ENCODE measurements at places on chromosomes 5 and 9.

- peak; percentile 58 for DNase-seq
Measured at GRCh38 chr5:147949711-147950573, 43.6 kb upstream of the C5orf46 start.

- DNase-seq, result no peak
Measured at GRCh38 chr5:68521776-68522175, 306.2 kb downstream of the PIK3R1 start.

DNA sequence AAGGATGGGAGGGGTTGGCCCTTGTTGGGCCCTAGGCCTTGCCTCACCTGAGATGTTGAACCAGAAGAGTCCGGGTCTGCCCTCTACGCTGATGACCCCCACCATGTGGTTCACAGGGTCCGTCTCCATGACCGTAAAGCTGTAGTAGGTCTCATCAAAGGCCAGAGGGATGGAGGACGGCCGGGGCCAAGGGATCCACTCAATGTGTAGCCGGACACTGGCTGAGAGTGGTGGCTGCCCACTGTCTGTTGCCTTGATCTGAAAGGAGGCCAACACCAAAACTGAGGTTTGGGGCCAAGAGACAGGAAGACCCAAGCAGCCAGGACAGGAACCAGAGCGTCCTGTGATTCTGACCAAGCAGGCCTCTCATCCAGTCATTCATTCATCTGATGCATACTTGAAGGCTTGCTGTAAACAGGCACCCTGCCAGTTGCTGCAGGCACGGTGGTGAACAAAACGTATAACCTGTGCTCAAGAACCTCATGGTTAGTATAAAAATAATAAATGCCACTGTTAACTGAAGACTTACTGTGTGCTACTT is 37.9 kb downstream of the FAT2 start:
- DNase-seq, result no peak

DNA sequence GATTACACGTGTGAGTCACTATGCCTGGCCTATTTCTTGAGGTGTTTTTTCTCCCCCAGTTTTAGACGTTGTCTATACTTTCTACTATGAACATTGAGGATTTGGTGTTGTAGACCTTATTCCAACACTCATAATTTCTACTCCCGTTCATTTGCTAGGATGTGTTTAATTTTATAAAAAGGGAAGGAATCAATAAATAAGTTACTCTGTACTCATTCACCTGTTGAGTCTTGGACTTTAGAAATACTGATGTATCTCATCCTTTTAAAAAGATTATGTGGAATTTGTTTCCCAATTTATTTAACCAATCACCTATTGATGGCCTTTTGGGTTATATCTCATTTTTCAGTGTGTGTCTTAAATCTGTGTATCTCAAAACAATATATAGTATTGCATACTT is 3.2 kb downstream of the CDK7 start:
- no peak for DNase-seq

- DNase-seq, result no peak
Measured at GRCh38 chr9:34158362-34158869, 20.4 kb upstream of the UBAP1 start.

GRCh38 chr9:69455311-69455710 is 130.3 kb downstream of the ENTREP1 start:
- no peak for DNase-seq

DNA sequence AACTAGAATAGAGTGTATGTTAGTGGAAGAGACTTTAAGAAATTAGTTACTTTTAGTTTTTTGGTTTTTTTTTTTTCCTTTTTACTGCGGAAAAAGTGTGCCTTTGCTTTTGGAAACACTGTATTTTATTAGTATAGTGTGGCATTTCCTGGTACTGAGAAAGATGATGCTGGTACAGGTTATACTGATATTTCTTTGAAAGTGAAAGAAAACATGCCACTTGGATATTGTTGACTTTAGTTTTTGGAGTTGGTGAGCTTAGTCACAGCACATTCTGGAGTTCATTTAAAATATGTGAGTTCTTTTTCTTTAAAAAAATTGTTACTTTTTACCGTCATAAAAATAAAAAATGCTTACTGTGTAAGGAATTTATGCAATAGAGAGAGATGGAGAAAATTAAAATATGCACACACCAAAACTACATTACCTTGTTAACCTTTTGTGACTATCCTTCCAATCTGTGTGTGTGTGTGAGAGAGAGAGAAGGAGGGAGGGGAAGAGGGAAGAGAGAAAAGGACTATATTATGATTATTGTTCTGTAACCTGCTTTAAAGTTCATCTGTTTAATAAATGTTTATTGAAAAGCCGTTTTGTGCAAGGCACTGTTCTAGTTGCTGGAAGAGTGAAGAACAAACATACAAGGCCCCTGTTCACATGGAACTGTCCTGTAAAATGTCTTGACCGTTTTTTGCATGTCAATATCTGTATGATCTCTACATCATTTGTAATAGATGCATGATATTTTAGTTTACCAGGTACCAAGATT is 1.9 kb downstream of the UGCG start:
- no peak for DNase-seq

GRCh38 chr5:175743676-175744210 is 85.9 kb downstream of the HRH2 start:
- DNase-seq, result no peak

DNA sequence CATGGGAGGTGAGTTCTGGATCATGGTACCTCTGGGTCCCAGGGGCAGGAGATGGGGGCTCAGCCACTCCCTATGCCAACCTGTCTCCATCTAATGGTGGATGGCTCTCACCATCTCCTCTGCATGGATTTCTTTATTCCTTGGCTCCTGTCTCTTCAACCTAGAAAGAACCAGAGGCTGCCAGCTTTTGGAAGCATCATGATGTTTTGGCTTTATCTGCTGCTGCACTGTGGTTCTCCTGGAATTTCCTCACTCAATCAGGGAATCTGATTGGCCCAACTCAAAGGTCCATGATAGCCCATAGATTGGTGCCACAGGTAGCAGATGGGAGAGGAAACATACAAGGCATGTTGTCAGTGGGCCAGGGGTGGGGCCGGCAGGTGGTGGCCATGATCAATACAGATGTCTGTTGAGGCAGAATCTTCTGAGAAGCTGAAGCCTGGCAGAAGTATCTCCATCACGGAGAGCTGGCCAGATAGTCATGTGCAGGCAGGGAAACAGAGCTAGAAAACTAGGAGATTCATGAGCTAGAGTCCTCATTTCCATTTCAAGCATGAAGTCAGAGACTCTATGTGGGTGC is 158.2 kb downstream of the MACROH2A1 start:
- DNase-seq, result no peak

GRCh38 chr9:19999491-20000057 is 210.7 kb upstream of the SLC24A2 start:
- peak; percentile 51 for DNase-seq

- no peak for DNase-seq
Measured at GRCh38 chr5:21581508-21581907, 1271.6 kb downstream of the CDH12 start.

GRCh38 chr5:171966270-171966669 is 40.2 kb downstream of the FBXW11 start:
- DNase-seq, result no peak

DNA sequence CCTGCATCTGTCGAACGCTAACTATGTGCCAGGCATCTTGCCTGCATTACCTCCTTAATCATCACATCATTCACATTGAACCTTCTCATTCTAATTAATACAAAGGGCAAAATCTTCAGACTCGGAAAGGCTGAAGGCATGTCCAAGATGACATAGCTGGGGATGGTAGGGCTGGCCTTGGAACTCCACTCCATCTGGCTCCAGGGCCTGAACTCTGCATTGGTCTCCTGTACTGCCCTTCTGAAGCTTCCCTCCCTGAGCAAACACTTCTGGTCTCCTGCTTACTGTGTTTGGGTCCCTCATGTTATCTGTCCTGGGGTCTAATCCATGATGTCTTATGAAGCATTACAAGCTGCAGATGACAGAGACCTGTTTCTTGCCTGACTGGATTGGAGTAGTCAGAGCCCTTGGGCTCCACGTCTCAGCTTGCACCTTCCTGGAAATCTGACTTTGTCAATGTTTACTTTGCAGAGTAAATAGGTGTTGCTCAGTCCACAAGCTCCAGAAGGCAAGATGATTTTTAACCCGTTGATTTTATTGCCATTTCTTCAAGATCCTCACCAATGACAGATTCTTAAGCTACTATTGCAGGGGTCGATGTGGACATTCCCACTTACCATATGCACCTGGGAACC is 106.1 kb downstream of the GALNT10 start:
- DNase-seq, result no peak

DNA sequence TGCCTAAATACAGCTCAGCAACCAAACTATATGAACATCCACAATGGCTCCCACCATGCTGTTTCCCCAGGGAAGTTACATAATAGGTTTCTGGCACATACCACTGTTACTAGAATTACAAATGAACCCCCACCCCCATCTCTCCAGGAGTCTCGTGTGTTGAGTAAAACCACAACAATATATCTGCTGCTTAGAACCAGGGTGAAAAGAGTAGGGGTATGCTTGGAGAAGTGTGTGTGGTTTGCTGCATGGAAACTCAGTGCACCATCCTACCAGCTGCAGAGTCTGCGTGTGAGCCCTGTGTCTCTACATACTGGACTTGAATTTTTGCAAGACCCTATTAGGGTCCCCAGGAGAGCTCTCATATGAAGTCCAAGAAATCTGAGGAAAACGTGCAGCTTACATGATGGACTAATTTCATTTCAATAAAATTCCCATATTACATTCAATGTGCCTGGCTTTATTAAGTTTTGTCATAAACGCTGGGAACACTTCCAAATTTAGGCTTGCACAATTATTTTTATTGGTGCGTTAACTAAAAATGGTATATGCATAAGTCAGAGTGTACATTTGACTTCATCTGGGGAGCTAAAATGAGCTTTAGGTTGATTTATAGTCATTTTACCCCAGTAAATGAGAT is 104.5 kb upstream of the NFIB start:
- no peak for DNase-seq

DNA sequence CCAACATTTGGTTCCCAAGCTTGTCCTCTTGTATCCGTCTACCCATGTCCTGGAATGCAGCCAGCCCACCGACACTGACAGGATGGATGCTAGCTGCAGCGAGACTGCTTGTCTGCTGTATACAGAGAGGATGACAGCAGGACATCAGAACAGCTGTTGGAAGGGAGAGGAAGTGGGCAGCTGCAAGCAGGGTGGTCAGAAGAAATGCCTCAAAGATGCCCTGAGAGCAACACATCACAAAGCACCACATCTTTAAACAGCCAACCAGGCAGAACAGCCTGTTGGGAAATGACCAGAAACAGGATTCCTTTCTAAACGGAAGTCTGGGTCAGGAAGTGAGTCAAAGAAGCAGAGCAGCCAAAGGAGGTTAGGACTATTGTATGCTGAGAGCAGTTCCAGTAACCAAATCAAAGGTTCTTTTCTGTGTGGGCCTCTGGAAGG is 219.1 kb downstream of the NDUFS4 start:
- DNase-seq, result peak; percentile 76

DNA sequence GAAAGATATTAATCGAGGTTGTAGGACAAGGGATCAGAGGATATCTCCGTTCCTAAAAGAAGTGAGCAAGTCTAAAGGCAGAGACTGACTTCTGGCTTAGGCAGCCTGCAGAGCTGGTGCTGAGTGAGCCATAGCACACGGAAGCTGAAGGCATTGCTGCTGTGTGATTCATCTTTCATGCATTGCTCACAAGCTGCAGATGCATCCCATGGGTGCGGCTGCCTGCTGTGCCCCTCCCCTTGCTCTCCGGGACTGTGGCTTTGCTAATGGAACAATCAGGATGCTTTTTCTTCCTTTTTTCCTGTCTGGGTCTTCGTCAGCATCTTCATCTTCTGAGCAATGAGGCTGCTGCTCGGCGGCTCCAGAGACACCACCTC is 341.4 kb downstream of the DIRAS2 start:
- peak; percentile 89 for DNase-seq

GRCh38 chr9:95311961-95312360 is 5.5 kb downstream of the FANCC start:
- no peak for DNase-seq

DNA sequence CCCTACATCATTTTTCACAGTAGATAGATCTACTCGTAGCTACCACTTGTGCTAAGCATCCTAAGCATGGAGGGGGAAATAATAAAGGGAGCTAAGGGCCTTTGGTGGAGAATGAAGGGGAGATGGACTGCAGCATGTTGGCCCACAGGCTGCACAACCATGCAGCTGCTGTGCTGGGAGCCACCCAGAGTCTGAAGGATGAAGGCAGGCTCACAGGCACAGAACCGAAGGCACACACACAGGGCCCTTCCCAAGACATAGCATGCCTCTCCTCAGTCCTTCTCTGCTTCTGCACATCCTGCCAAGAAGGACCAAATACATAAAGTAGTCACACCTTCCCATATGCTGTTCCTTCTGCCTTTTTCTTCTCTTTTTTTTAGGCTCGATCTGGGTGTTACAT is 6.6 kb downstream of the FAM193B start:
- no peak for DNase-seq

- DNase-seq, result no peak
Measured at GRCh38 chr9:36637491-36638270, 65.0 kb downstream of the MELK start.

- DNase-seq, result no peak
Measured at GRCh38 chr5:155252025-155252424, 238.5 kb downstream of the KIF4B start.

GRCh38 chr5:80128141-80128540 is 93.0 kb downstream of the THBS4 start:
- no peak for DNase-seq

Measured in GM03348 (cell line).